ENCODE measurements at places on chromosomes 5 and 9. TPM values are rescaled to one million over a fixed set of nuclear protein-coding genes. Genes with fewer than 3 reads are reported as not detected.

The HDAC3 gene
- 36.3 TPM for total RNA-seq

DNA sequence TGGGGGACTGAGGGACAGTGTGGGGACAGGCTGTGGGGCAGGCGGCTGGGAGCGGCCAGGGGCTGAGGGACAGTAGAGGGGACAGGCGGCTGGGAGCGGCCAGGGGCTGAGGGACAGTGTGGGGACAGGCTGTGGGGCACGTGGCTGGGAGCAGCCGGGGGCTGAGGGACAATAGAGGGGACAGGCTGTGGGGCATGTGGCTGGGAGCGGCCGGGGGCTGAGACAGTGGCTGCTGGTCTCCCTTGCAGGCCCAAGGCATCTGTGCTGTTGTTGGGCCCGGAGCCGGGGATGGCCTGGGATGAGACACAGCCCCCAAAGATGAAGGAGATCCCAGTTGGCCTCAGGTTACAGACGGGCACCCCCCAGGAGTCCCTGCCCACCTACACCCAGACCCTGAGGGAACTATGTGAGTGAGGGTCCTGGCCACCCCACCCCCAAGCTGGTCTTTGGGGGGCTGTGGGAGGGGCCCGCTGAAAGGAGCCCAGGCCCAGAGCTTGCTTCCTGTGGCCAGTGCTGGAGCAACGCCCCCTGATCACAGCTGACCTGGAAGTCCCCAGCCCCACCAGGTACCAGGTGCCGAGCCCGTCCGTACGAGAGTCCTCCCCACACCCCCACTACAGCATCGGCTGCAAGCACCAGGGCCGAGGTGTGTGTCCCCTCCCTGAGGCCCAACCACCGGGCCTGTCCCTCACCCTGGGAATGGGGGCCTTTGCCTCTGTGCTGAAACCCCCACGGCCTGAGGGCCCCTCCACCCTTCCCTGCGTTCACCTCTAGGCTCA lies 593 bp downstream of the STPG3 start:
- no peak for DNase-seq

- DNase-seq: no peak
Measured at GRCh38 chr5:8376478-8376877, 507.5 kb downstream of the MTRR start.

DNA sequence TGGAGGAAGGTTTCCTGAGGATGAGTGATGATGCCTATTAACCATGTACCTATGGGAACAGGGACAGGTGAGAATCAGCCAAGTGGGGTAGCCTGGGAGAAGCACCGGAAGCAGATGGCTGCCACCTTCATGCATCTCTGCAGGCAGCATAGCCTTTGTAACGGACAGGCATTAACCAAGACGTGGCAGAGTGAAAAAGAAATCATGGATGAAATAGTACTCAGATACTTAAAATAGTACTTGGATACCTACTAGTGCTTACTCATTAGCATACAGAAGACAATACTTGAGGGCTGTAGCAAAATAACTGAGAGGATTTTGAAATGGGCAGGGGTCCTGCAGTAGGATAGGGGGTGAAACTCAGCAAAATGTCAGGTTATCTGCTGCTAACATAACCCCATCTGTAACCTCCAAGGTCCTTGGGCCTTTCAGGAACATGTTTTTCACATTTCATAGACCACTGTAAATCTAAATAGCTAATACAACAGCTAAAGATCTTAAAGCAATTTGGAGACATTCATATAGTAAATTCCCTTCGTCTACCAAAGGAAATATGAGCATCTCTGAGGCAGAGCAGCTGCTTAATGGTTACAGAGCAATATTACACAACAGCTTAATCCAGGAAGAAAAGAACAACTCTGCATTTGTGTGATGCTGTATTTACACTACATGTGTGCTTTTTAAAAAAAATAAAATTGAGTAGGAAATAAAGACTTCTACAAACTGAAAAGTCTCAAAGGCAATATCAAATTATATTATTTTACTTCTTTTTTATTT lies 154.3 kb downstream of the NFIB start:
- DNase-seq: no peak

The TAF11L10 gene
- total RNA-seq: not detected

The RXFP3 gene
- total RNA-seq: not detected

GRCh38 chr9:16526380-16526779 lies 344.1 kb downstream of the BNC2 start:
- DNase-seq: no peak

DNA sequence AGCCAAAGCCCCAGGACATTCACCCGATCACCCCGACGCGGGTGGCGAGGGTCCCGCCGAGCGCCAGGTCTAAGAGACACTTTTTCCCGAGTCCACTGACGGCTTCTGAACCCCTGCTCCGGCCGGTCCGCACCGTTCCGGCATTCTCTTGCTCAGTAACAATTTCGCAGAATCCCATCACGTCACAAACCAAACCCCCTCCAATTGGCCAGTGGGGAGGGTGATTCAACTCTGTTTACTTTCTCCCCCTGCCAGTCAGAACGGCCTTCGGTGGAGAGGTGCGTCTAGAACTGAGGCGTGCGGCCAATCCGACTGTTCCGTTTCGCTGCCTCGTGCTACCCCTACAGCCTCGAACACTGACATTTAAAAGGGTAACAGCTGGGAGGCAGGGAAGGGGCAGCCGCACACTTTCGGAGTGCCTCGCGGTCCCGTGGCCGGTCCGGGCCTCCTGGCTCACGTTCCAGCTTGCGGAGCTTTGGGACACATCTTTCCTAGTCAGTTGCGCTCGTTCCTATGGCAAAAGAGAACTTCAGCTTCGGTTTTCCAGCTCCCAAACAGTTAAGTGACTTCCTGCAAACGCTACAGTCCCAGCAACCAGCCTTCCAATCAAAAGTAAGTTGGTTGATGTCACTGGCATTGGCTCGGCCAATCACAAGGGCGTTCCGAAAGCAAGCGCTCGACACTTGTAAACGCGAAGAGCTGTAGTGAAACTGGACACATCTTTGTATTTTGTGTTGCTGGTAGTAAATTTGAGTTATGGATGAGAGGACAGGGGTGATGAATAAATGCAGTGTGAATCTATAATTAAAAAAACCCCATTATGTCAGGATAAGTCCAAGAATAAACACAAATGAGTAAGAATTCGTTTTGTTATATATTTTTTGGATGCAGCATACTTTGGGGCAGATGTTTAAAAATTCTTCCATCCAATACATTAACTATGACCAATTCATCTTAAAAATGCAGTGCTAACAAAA lies at the start of gene KLF9:
KLF9 (minus strand) TSS at position 859 of the 977 bp plus-strand sequence. CDS start 1,294 bp downstream, outside the sequence.
- peak; percentile 93 for DNase-seq

DNA sequence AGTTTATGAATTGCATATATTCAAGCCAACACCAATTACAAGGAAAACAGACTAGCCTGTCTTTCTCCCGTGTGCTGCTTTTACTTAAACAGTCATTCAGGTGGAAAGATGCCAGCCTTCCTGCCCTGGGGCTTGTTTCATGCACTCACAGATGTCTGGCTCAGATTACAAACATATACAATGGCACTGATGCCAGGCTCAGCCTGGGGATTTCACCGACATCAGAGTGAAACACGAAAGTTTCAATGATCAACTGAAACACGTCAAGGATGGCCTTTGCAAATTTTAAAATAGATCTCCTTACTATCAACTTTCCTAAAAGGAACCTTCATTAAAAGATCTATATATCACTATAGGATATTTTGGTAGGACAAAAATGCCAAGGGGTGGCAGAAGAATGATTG lies 1576.5 kb downstream of the EFNA5 start:
- peak; percentile 4 for DNase-seq

The ADAMTSL1 gene
- 42.3 TPM for total RNA-seq

GRCh38 chr5:137572042-137572695 lies 73.0 kb upstream of the SPOCK1 start:
- DNase-seq: no peak

DNA sequence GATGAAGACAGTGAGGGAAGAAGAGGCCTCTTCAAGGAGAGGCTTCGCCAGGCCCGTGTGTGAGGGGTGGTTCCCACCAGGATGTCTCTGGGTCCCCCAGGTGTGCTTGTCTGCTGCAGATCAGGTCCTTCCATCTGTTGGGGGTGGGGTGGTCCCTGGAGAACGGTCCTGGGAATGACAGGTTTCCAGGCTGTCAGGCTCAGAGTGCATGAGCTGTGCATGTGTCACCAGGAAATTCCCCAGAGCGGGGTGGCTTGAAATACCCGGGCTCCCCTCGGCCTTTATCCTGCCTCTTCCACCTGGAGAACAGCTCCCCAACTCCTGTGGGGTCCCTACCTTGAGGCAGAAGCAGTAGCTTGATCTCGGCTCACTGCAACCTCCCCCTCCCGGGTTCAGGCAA lies 118.8 kb downstream of the GAPVD1 start:
- DNase-seq: no peak

GRCh38 chr9:135068776-135069415 lies 18.6 kb upstream of the OLFM1 start:
- no peak for DNase-seq

DNA sequence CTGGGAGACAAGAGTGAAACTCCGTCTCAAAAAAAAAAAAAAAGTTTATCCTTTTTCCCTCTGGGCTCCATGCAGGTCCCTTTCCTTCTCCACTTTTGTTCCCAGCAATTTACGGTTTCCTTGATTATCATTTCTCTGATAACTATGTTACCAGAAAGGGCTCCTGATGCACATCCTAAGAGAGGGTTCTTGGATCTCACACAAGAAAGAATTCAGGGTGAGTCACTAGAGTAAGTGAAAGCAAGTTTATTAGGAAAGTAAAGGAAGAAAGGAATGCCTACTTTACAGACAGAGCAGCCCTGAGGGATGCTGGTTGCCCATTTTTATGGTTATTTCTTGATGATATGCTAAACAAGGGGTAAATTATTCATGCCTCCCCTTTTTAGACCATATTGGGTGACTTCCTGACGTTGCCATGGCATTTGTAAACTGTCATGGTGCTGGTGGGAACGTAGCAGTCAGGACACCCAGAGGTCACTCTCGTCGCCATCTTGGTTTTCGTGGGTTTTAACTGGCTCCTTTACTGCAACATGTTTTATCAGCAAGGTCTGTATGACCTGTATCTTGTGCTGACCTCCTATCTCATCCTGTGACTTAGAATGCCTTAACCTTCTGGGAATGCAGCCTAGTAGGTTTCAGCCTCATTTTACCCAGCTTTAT lies 13.5 kb upstream of the MELK start:
- DNase-seq: no peak

The TTC16 gene
- not detected for total RNA-seq

The SLC34A3 gene
- not detected for total RNA-seq

GRCh38 chr5:8908055-8908683 lies 637.7 kb downstream of the SEMA5A start:
- DNase-seq: no peak

GRCh38 chr5:110968246-110969005 lies 103.1 kb upstream of the TSLP start:
- no peak for DNase-seq

The PCSK1 gene
- 0.37 TPM for total RNA-seq

The CD72 gene
- total RNA-seq: 1.5 TPM

GRCh38 chr5:34604119-34604675 lies 51.9 kb upstream of the RAI14 start:
- DNase-seq: no peak
